ENCODE measurements at places on chromosomes 7 and 10. TPM values are rescaled to one million over a fixed set of nuclear protein-coding genes. Genes with fewer than 3 reads are reported as not detected.

The GRM8 gene
- total RNA-seq, result 2.7 TPM

The HGF gene
- total RNA-seq, result 0.05 TPM

The ADAM22 gene
- total RNA-seq, result 12.1 TPM

The ACSM6 gene
- total RNA-seq, result not detected

The GNGT1 gene
- 0.65 TPM for total RNA-seq

The PRPF18 gene
- total RNA-seq, result 14.6 TPM

DNA sequence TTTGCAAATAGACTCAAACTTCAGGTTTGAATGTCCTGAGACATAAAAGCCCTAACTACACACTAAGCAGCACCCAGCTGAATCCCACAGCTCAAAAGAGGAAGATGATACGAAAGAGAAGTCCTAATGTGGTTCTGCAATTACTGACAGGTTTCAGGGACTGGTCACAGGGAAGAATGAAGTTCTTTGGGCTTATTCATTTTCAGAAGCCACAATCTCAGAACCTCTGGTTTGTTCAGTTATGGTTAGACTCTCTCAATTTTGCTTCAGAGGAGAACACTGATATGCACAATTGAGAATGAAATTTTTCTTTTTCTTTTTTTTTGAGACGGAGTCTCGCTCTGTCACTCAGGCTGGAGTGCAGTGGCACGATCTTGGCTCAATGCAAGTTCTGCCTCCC, 94.6 kb upstream of the FAM180A start:
- no peaks in the 10 kb centered on the region for H3K4me1 ChIP-seq
- H3K4me3 ChIP-seq, result no peak overlapping the region
- no peak overlapping the region for H3K27ac ChIP-seq
- DNase-seq, result no peak
- H3K36me3 ChIP-seq, result no peaks in the 10 kb centered on the region

DNA sequence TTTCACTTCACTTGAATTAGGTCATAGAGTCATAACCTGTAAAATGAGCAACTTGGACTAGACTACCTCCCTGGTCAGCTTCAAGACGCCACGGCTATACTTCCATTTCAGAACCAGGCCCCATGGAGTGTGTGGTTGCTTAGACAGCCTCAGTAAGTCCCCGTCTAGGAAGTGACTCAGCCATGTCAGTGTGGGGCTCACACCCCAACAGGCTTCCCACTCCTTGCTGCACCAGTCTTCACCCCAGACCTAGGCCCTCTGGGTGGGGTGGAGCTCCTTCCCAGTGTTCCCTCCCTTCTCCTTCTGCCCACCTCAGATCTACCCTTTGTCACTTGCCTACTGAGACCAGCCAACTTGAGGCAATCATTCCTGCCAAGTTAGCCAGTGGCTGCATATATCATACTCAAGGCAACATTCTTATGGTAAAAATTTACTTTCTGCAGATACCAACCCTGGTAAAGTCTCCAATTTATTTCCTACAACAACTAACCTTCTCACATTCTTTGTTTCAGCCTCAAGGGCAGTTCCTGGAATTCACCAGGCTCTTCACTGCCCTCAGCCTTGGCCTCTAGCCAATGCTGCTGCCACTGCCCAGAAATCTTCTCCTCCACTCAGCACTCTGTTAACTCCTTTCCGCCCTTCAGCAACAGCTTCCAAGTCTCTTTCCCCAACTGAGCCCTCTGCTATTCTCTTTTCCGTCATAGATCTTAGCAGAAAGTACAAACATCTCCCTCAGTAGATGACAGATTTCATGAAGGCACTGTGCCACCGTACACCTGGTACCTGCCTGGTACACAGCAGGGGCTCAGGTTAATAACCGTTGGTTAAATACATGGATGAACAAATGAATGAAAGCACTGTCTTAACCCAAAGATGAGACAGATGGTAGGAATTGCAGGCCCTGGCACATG, 31.3 kb upstream of the ZNRF2 start:
- no peaks in the 10 kb centered on the region for H3K27me3 ChIP-seq
- peaks cover 6% of the 10 kb centered on the region for H3K4me1 ChIP-seq
- DNase-seq, result no peak
- H3K4me3 ChIP-seq, result no peak overlapping the region

DNA sequence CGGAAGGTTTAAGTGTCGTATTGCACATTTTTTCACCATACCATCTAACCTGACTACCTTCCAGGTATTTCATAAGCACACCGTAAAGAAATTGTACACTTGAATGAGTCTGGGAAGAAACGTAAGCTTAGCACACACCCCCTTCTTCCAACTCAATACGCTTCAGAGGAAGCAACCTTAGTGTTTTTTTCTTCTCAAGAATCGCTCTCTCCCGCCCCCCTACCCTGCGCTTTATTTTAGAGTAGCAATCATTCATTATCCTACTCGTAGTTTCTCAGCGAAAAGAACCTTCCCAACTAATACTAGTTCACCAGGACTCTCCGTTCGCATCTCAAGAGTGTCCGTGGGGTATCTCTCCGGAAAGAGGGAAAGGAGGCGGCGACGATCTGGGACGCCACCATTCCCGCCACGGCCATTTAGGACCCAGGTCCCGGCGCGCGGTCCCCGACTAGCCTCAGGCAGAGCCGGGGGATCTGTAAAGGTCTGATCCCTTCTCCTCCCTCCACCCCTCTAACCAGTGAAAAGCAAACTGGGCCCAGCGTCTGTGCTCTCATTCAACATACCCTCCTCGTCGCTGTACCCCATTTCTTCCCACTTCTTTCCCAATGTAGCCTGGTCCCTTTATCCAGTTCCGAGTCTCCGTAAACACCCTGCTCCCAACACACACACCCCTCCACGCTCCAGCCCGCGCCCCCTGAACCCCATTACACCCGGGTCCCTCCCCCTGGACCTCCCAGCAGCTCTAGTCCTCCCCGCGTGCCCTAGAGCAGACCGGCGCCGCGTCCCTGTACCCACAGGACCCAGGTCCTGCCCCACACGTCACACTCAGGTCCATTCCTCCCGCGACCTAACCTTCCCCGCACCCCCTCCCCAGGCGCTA, 16.0 kb downstream of the MYOZ1 start:
- peaks cover 31% of the 10 kb centered on the region for H3K4me1 ChIP-seq
- no peaks in the 10 kb centered on the region for H3K27me3 ChIP-seq
- peak; percentile 45 for DNase-seq
- peak overlapping the region; percentile 99 for H3K27ac ChIP-seq
- H3K36me3 ChIP-seq, result no peaks in the 10 kb centered on the region

GRCh38 chr10:5977471-5978229, at the start of gene IL15RA:
IL15RA (minus strand) TSS chr10:5977543; CDS start chr10:5977492, 51 bp downstream.
- H3K36me3 ChIP-seq, result no peaks in the 10 kb centered on the region
- H3K4me3 ChIP-seq, result peak within 1 kb of the TSS; percentile 90
- H3K27ac ChIP-seq, result no peak within 1 kb of the TSS
- H3K27me3 ChIP-seq, result peaks cover 74% of the 10 kb centered on the region
- peaks cover 10% of the 10 kb centered on the region for H3K4me1 ChIP-seq

DNA sequence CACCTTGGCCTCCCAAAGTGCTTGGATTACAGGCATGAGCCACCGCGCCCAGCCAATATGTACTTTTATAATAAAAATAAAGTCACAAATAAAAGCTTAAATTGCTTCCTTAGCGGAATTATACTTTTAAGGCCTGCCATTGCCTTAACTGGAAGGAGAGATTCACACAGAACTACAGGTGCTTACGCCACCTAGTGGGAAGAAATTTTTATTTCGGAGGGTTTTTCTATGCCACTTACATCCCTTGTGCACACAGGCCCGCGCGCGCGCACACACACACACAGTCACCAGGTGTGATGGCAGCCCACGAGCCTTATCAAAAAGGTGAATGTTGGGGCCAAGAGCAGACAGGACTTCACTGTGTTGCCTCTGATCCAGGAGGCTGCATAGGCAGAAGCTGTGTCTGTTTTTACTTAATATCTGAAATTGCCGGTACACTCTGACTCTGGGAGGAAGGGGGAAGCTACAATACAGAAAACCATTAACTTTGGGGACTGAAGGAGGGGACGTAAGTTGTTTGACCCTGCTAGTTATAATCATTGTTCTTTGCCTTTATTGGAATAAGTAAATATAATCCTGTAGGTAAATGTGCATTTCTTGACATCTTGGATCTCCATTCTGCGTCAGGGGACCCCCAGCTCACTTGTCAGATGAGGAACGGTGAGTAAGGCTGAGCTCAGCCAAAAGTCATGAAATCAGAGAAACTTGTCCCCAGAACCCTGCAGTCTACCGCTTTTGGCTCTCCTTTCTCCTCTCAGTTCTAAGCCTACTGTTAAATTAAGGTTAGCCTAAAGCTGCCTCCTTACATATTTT, 87.1 kb downstream of the SLC16A9 start:
- H3K36me3 ChIP-seq, result no peaks in the 10 kb centered on the region
- peaks cover 5% of the 10 kb centered on the region for H3K4me1 ChIP-seq
- DNase-seq, result peak; percentile 39
- H3K27me3 ChIP-seq, result no peaks in the 10 kb centered on the region
- H3K27ac ChIP-seq, result no peak overlapping the region
- no peak overlapping the region for H3K4me3 ChIP-seq

DNA sequence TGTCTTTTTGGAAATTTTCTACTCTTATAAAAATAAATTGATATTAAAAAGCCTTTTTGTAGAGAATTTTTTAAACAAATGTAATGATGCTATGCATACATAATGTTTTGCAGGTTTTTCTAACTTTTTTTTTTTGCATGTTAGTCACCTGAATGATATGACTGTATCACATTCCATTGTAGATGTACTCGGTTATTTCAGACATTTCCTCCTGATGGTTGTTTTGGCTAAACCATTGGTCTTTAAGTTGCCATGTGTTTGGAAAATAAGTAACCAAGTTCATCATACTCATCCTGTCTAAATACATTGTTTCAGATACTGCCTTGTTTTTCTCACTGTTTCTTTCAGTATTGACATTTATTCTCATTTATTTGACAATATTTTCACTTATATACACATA, 25.8 kb downstream of the NHLRC2 start:
- peaks cover 34% of the 10 kb centered on the region for H3K36me3 ChIP-seq
- H3K27ac ChIP-seq, result no peak overlapping the region
- H3K4me1 ChIP-seq, result peaks cover 18% of the 10 kb centered on the region
- H3K27me3 ChIP-seq, result no peaks in the 10 kb centered on the region
- H3K4me3 ChIP-seq, result no peak overlapping the region

- no peak for DNase-seq
- H3K4me1 ChIP-seq, result peaks cover 12% of the 10 kb centered on the region
- H3K36me3 ChIP-seq, result peaks cover 37% of the 10 kb centered on the region
- no peaks in the 10 kb centered on the region for H3K27me3 ChIP-seq
- no peak overlapping the region for H3K27ac ChIP-seq
- no peak overlapping the region for H3K4me3 ChIP-seq
These were observed 126.9 kb upstream of the EFCAB10 start for GRCh38 chr7:105707967-105708762.

- no peak overlapping the region for H3K4me3 ChIP-seq
- no peaks in the 10 kb centered on the region for H3K36me3 ChIP-seq
- H3K27ac ChIP-seq, result no peak overlapping the region
These were observed 296.8 kb upstream of the ZMIZ1 start for GRCh38 chr10:78771808-78772455.

DNA sequence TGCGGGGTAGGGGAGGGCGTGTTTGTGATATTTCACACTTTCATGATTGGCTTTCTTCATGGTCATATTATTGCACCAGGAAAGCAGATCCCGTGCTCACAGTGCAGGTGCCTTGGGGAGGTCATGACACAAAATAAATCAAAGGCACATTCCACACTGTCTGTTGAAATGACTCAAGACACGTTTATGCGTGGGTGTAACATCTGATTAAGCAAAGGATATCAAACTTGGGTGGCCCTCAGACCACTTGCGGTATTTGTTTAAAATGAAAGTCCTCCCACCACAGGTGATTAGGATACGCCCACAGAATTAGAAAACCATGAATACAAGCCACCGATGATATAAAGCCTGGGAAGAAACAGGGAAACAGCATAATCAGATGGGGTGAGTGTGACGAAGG, 51.1 kb downstream of the SVIL start:
- no peak overlapping the region for H3K4me3 ChIP-seq
- H3K36me3 ChIP-seq, result peaks cover 5% of the 10 kb centered on the region
- no peak overlapping the region for H3K27ac ChIP-seq
- H3K27me3 ChIP-seq, result no peaks in the 10 kb centered on the region

GRCh38 chr10:58372607-58373441, 12.4 kb upstream of the TFAM start:
- H3K4me3 ChIP-seq, result no peak overlapping the region
- no peaks in the 10 kb centered on the region for H3K27me3 ChIP-seq
- H3K4me1 ChIP-seq, result no peaks in the 10 kb centered on the region
- H3K27ac ChIP-seq, result no peak overlapping the region
- no peaks in the 10 kb centered on the region for H3K36me3 ChIP-seq

DNA sequence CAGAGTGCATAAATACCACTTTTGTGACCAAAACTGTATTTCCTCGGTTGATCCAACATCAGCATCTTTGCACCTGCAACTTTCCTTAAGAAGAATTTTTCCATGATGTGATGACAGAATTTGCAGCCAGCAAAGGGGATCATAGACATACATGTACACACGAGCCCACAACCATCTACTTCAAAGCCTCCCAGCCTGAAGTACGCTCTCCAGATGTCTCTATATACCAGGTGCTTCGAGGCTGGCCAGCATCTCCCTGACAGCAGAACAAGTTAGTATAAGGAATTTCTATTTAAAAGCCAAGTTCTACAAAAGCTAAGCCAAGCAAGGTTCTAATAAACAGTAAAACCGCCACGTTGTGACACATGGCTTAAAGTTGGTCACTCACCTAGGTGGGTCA, 328.5 kb downstream of the KCNMA1 start:
- no peaks in the 10 kb centered on the region for H3K36me3 ChIP-seq
- peaks cover 18% of the 10 kb centered on the region for H3K27me3 ChIP-seq
- DNase-seq, result no peak
- H3K4me3 ChIP-seq, result no peak overlapping the region
- H3K27ac ChIP-seq, result no peak overlapping the region
- no peaks in the 10 kb centered on the region for H3K4me1 ChIP-seq

GRCh38 chr10:69449841-69450240, 1.4 kb upstream of the TSPAN15 start:
- H3K4me3 ChIP-seq, result peak overlapping the region; percentile 70
- peak; percentile 59 for DNase-seq

DNA sequence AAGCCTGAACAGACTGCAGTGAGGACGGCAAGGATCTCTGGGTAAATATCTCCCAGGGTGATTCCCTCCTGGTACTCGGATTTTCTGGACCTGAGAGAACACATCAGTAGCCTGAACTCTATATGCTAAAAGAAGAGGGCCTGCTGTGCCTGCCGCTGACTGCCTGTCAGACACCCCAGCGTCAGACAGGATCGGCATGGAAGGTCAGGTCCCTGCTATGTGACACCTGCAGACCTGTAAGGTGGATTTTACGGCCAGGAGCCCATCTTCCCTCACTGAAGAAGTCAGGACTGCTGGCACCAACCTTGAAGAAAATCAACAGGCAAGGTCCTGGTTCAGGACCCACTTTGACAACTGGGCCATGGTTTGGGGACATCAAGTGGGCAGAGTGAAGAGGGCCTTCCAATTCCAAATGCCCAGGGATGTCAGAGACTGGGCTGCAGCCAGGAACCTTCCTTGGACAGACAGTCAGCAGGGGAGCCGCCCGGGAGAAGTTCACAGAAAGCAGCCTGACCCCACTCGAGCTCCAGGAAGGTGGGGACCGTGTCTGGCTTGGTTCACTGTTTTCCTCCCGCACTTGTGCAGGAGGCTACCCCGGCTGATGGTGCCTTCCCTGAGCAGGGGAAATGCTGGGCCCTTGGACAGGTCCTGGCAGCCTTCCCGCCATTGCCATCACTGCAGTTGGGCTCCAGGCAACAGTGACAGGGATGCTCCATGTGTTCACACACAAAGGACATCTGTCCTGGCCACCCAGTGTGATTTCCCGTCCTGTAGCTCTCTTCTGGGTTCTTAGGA, 91.8 kb upstream of the LANCL2 start:
- no peaks in the 10 kb centered on the region for H3K4me1 ChIP-seq
- no peak overlapping the region for H3K4me3 ChIP-seq
- no peak for DNase-seq
- H3K27ac ChIP-seq, result no peak overlapping the region
- H3K36me3 ChIP-seq, result no peaks in the 10 kb centered on the region
- no peaks in the 10 kb centered on the region for H3K27me3 ChIP-seq

GRCh38 chr10:86024281-86025041, 342.1 kb downstream of the GRID1 start:
- H3K4me3 ChIP-seq, result no peak overlapping the region
- no peaks in the 10 kb centered on the region for H3K36me3 ChIP-seq
- H3K27me3 ChIP-seq, result no peaks in the 10 kb centered on the region
- H3K27ac ChIP-seq, result no peak overlapping the region

All from neural crest cell (in vitro differentiated cells).